GF-D8 (cell line): ENCODE measurements at places on chromosomes 4 and X.

DNA sequence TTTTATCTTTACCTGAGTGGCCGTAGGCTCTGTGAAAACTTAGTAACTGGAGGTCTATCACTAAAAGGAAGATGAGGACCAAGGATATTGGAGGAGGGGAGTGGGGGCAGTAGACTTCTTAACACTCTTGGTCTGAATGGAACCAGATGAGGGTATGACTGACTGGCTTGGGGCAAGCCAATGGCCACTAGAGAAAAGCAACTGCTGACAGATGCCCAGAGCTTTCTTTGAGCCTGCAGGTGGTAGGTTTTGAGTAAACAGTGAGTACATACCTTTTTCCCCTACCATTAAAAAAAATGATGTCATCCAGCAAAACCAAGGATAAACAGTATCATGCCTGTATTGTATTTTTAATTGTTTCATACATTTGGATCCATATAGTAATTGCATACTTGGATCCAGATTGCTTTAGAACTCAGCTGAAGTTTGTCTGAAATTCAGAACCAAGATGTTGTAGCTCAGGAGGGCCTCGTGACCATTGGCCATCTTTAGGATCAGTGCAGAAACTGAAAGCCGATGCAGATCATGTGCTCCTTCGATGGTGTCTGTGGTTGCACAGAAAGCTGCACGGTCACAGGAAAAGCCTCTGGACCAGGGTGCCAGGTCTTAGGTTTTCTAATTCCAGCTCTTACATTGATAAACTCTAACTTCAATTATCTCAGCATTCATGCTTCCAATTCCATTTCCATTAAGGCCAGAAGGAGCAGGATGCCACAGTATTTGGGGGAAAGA, 131.0 kb downstream of the PDGFRA start:
- DNase-seq: no peak

- no peak for DNase-seq
Observed at GRCh38 chrX:101190736-101191135, 28.9 kb upstream of the DRP2 start.

- DNase-seq: peak; percentile 50
Observed at GRCh38 chrX:27254656-27255055, 208.5 kb downstream of the PPP4R3C start.

- no peak for DNase-seq
Observed at GRCh38 chrX:38166478-38167083, 54.1 kb downstream of the SRPX start.

DNA sequence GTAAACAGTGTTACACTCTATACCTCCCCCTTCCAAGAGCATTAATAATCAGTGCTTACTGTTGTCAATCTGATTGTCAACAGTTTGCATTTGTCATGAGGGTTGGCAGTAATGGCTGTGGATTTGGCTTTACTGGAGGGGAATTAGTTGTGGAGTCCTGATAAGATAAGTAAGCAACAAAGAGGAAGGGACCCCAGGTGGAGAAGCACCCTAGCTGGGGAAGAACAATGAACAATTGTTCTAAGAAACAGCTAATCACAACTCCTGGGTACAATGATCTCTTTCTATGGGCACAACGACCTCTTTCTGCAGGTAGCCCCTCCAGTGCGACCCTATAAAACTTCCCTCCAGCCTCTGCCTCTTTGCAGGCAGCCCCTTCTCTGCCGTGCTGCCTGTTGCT, 53.2 kb upstream of the CDKN2AIP start:
- DNase-seq: no peak

DNA sequence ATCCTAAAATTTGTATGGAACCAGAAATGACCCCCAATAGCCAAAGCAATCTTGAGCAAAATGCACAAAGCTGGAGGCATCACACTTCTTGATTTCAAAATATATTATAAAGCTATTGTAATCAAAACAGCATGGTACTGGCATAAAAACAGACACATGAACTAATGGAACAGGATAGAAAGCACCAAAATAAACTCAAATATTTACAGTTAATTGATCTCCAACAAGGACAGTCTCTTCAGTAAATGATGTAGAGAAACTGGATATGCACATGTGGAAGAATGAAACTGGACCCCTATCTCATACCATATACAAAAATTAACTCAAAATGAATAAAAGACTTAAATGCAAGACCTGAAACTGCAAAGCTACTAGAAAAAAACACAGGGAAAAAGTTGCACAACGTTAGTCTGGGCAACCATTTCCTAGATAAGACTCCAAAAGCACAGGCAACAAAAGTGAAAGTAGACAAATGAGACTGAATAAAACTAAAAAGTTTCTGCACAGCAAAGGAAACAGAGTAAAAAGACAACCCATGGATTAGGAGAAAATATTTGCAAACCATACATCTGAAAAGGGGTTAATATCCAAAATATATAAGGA, 64.9 kb downstream of the CD99L2 start:
- no peak for DNase-seq

DNA sequence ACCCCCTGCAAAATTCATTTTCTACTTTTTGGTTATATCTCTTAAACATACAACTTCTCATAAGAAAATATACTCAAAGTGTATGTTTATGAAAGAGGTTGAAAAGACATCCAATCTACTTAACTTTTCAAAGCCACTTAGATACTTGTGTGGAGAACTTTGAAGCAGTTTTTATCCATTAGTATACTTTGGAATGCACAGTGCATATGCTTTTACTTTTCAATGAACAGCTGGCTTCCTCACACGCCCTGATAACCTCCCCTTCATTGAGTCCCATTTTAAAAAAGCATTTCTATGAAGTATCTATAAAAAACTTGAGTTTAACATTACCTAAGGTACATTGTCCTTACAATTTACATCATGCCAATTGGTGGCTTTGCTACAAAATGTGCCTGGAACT, 73.8 kb downstream of the VEGFC start:
- no peak for DNase-seq

DNA sequence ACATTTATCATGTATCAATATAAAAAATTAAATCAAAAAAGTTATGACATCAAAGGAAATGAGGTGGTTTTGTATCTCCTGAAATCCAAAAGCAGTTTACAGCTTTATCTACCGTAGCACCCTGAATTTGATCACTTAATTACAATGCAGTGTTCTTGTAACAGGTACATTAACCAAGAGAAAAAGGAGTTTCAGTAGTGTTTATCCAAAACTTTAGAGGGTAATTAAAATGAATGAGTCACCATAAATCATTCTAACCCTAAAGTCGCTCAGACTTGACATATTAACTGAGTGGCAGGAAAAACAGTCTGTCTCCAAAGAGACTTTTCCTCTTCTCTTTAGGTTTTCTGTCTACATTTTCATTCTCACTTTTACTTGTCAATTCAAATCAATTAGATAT, 907.6 kb upstream of the EPHA5 start:
- no peak for DNase-seq

GRCh38 chrX:5306654-5307121, 922.0 kb downstream of the NLGN4X start:
- peak; percentile 6 for DNase-seq

DNA sequence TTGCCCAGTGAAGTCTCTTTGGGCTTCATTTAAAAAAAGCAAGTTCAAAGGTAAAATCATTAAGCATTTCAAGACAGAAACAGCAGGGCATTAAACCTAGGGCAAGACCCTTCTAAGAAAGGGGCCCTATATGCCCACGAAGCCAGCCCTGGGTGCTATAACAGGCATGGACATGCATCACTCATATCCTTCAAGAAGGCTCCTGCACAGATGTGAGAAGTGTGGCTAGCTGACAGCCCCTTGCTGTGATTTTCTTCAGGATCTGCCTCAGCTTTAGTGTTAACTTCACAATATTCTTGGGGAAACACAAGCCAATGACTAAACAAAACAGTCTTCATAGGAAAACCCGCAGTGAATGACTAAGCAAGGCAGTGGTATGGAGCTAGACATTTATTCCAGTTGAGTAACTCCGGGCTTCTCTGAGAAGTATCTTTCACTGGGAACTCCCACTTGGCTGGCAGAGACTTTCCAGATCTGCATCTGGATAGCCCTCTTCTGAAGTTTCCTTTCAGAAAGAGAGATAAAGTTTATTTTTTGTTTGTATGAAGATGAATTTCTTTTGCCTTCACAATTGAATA, 11.9 kb upstream of the MAOA start:
- no peak for DNase-seq

- DNase-seq: no peak
Observed at GRCh38 chr4:155749041-155749440, 9.8 kb upstream of the GUCY1B1 start.

- no peak for DNase-seq
Observed at GRCh38 chr4:127846061-127846460, 34.6 kb upstream of the PLK4 start.

GRCh38 chr4:186258216-186258811, 7.7 kb upstream of the F11 start:
- DNase-seq: no peak

DNA sequence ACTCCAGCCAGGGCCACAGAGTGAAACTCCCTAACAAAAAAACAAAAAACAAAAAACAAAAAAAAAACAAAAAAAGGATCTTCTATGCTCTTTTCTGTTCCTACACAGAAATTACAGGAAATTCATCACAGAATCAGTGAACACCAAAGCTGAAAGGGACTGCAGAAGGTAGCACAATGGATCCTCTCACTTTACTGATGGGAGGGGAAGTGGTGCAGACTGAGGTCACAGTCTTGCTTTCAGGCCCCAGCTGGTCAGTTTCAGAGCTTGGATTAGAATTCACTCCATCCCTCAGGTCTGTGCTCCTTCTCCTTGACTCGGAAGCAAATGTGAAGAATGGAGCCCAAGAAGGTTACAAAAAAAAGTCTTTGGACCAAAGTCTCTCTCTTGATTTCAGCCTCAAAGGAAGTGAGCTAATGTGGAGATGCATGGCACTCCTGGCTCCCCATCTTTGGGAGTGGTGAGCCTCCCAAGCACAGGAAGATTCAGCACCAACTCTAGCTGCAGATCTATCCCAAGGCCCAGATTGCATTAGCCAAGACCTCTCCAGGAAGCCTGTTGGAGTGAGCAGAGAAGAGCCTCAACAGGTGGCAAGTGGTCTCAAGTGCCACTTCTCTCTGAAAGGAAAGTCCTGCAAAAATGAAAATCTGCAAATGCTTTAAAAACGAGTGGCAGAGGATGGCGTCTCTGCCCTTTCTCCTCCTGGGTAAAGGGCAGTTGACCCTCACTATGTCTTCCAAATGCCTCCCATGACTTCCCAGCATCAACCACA, 176.0 kb downstream of the MAML3 start:
- DNase-seq: no peak

- no peak for DNase-seq
Observed at GRCh38 chr4:101292901-101293300, 54.4 kb downstream of the PPP3CA start.

- no peak for DNase-seq
Observed at GRCh38 chr4:85966373-85966772, 393.5 kb downstream of the MAPK10 start.

GRCh38 chr4:26207631-26208030, 113.2 kb upstream of the RBPJ start:
- no peak for DNase-seq

GRCh38 chr4:54289316-54289715, 60.2 kb downstream of the PDGFRA start:
- no peak for DNase-seq

GRCh38 chr4:152207378-152207720, 328.5 kb downstream of the FBXW7 start:
- no peak for DNase-seq

- no peak for DNase-seq
Observed at GRCh38 chr4:136935871-136936270, 596.4 kb downstream of the PCDH18 start.

DNA sequence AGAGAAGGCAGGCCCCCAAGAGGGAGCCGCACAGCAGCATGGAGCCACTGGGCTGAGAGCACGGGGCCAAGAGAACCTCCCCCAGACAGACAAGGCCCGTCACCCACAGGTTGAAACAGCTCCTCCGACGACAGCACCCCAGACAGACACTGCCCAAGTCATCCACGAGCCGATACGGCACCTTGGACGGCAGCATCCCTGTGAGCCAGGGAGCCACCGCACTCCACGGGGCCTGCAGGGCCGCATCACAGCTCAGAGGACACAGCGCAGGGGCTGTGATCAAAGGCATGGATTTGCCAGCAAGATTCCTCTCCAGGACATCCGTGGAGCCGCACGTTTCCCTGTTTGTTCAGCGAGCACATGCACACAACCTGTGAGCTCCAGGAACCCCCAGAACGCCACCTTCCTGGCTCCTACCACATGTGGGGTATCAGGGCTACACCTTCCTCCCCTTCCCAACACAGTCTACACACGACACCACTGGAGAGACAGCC, 3.9 kb downstream of the CTBP1 start:
- no peak for DNase-seq

- DNase-seq: no peak
Observed at GRCh38 chrX:12936947-12937346, 30.5 kb downstream of the TLR8 start.

GRCh38 chrX:71367396-71367795, 1.2 kb downstream of the TAF1 start:
- DNase-seq: no peak

- peak; percentile 35 for DNase-seq
Observed at GRCh38 chr4:119103263-119103662, 32.4 kb upstream of the MYOZ2 start.

- no peak for DNase-seq
Observed at GRCh38 chrX:39258331-39258730, 457.1 kb downstream of the MID1IP1 start.

DNA sequence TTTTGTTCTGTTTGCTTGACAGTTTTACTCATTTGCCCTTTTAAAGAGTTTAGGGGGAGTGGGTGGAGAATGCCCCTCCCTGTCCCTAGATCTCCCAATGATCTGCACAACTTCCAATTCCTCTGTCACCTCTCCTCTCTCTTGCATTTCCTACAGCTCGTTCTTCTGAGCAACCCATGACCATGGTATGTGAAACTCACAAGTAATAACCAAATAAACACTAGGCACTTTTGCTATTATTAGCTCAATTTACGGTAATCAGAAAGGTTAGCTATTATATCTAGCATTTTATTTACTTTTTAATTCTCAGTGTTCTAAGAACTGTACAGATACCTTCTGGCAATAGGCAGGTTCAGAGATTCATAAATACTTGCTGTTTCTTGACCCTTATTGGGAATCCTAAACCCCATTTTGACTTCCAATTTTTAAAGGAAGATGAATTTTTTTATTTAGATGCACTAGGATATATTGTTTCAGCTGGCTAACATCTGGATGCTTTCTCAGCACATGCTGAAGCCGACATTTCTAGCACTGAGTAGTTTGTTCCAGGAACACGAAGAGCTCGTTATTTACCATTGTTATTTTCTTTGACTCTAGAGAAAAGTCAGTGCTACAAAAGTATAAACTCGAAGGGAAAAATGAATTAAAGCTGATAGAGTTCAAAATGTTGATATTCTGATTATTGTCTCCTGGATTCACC, 194.7 kb upstream of the TLL1 start:
- DNase-seq: no peak
